ENCODE measurements at places on chromosomes 16 and 17.

- no peak for DNase-seq
These were observed 46.6 kb upstream of the TEX2 start for GRCh38 chr17:64309710-64310109.

DNA sequence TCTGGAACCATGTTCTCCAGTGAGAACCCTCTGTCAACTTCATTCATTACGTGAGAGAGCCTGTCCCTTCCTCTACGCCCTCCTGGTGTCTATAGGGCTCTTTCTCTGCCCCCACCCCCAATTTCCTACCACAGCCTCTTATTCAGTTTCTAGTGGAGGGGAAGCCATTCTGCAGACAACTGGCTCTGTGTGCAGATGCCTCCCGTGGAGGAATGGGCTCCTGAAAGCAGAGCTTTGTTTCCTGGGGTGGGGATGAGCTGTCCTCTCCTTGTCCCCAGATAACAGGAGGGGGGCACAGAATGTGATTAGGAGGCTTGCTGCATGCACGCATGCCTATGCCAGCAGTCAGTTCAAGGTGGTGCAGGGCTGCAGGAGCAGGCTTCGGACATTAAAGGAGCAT lies 31.6 kb downstream of the MMP15 start:
- DNase-seq: no peak

- DNase-seq: no peak
These were observed 37.2 kb upstream of the NGFR start for GRCh38 chr17:49457564-49458535.

- no peak for DNase-seq
These were observed 366.6 kb downstream of the HS3ST4 start for GRCh38 chr16:26058326-26058725.

GRCh38 chr17:45284176-45285140 lies 22.6 kb upstream of the SPATA32 start:
- peak; percentile 15 for DNase-seq

GRCh38 chr17:65848751-65849150 lies 287.3 kb upstream of the AXIN2 start:
- DNase-seq: no peak

GRCh38 chr16:997440-998051 lies 16.0 kb downstream of the SOX8 start:
- DNase-seq: peak; percentile 48

DNA sequence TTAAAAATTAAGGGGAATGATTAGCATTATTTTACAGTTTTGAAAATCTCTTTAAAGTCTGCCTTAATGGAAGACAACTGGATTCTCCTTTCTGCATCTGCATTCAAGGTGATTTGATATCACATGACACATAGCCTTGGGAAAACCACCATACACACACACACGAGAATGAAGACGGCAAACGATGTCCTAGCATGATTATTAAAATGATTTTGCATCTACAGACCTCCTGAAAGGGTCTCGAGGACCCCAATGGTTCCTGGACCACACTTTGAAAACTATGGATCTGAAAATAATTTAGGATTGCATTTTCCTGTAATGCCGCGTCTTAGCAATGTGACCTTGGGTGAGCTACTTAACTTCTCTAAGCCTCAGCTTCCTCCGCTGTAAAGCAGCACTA lies 11.8 kb upstream of the CHST4 start:
- no peak for DNase-seq

DNA sequence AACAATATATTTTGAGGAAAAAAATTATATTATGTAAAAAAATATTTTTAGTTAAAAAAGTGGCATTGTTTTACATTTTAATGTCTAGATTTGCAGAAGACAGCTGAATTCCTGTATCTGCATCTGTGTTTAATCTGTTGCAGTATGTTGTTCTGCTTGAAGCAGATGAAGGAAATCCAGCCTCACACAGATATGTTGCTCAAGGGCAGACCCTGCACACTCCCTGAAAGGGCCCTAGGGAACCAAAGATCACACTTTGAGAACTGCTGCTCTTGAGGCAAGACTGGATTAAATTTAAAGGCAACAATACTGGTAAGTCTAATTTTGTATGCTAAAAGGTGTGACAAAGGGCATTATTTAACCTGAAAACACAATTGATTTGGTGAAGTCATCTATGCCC lies 16.4 kb upstream of the SLC6A4 start:
- no peak for DNase-seq

DNA sequence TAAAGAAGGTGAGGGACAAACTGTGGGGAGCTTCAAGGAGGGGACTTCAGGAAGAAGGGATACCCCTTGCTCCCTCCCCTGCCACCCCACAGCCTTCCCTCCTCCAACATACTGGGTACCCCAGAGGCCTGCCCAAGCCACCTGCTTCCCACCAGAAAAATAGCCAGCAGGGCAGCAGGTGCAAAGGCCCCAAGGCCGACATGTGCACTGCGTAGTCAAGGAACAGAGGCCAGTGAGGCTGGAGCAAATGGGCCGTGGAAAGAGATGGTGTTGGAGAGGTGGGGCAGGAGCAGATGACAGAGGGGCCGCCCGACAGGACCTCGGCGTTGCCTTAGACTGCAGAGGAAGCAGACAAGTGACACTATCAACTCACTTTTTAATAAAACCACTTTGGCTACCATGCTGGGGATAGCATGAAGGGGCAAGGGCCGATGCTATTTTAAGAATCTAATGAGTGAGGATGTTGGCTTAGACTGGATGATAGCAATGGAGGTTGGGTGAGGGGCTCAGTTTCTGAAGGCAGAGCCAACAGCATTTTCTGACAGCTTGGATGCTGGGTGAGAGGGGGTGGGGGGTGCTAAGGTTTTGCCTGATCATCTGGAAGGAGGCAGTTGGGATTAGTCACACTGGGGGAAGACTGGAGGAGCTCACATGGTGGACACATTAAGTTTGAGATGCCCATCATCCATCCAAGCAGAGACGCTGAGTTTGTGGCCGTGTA lies 72.8 kb upstream of the TOB1 start:
- DNase-seq: no peak

GRCh38 chr17:437545-437944 lies 84.9 kb upstream of the RPH3AL start:
- DNase-seq: no peak

GRCh38 chr16:17591655-17592405 lies 121.1 kb upstream of the XYLT1 start:
- no peak for DNase-seq

DNA sequence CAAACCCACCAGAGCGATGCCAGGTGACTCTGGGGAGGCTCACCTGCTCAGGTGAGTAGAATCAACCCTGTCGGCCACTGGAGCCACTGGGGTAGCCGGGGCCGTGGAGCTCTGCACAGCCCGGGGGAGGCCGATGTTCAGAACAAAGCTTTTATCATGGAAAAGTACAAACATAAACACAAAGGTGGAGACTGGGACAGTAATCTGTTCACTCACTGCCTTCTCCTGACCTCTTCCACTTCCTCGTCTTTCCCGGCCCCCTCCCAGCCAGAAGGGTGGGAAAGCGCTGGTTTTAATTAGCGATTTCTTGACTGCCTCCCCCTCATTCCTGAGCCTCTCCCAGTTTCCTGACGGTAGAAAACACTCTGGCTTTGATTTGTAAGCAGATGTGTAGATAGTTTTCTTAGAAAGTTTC lies 9.8 kb upstream of the TEX19 start:
- DNase-seq: no peak

- DNase-seq: no peak
These were observed 216.4 kb upstream of the DYNLRB2 start for GRCh38 chr16:80324371-80324770.

GRCh38 chr16:21523411-21524067 lies 75.8 kb upstream of the METTL9 start:
- DNase-seq: no peak

DNA sequence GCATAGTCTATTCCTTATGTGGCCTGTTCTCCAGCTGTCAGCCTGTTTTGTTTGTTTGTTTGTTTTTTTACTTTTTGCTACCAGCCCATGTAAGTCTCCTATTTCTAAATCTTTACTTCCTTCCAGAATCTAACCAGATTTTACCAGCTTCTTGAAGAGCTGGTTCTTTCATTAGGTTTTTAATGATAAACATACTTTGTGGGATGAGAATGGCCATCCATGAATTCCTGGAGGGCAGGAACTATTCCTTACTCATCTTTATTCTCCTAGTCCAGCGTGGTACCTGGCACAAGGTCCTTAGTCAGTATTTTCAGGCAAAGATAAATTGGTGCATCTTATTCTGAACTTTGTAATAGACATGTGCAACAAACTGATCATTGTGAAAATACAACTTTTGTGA lies 17.3 kb downstream of the RSPRY1 start:
- DNase-seq: no peak

DNA sequence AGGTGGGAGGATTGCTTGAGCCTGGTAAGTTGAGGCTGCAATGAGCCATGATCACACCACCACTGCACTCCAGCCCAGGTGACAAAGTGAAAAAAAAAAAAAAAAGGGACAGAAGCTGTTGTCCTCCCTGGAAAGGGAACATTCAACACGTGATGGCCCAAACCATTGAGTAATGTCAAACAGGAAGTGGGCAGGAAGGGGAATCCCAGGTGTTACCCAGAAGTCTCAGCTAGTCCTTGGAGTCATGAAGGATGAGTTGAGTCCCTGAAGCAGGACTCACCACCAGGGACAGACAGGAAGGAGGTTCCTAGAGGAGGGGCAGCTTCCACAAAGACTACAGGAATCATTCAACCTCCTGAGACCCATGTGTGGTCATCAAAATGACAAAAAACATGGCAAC lies 19.8 kb upstream of the CMIP start:
- no peak for DNase-seq

DNA sequence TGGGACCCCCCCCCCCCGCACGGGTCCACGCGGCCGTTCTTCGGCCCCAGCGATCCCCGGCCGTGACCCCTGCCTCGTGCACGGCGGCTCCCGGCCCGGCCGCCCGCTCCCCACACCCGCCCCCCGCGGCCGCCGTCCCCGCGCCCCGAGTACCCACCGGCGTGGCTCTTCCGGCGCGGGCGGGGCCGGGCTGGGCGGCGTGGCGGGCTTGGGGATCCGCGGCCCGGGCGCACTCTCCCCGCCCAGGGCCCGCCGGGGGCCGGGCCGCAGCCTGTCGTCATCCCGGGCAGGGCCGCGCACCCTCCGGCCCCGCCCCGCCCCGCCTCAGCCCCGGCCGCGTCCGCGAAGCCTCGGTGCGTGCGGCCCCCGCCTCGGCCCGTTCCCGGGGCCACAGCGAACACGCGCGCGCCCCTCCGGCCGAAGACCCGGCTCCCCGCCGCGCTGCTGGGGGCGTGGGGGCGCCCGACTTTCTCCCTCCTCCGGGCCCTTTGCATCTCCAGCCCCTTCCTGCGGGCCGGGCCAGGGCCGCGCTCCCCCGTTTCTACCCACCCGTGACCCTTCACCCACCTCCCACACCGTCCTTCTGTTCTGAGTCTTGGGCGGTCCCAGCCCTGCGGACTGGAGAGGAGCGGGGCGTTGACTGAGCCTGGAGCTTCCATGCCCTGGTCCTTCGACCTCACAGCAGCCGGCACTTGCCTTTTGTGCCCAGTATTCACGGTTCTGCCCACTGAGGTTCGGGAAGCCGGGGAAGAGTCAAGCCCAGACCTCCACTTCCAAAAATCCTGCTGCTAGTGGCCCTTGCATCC lies 840 bp downstream of the MYO1C start:
- DNase-seq: no peak

DNA sequence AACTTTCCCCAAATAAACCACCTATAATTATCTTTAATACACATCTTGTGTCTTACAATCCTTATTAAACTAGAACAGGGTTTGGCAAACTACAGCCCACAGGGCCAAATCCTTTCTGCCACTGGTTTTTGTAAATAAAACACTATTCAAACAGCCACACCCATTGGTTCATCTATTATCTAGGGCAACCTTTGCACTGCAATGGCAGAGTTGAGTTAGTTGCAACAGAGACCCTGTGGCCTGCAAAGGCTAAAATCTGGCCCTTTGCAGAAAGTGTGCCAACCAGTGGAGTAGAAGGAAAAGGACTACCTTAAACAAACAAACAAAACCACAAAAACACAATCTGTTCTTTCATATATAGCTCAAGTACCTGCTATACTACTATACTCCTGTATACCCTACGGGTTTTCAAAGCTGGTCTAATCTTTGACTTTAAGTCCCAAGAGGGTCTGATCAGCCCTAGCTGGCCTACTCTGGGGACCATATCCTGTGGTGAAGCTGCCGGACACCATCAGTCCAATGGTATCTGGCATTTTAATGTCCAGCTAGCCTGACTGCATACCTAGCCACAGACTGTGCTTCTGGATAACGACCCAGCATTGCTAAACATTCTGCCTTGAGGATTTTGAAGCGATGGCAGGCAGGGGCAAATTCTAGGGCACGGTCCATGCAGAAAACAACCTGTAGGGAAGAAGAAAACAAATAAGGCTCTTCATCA lies 23.3 kb downstream of the CNP start:
- no peak for DNase-seq

DNA sequence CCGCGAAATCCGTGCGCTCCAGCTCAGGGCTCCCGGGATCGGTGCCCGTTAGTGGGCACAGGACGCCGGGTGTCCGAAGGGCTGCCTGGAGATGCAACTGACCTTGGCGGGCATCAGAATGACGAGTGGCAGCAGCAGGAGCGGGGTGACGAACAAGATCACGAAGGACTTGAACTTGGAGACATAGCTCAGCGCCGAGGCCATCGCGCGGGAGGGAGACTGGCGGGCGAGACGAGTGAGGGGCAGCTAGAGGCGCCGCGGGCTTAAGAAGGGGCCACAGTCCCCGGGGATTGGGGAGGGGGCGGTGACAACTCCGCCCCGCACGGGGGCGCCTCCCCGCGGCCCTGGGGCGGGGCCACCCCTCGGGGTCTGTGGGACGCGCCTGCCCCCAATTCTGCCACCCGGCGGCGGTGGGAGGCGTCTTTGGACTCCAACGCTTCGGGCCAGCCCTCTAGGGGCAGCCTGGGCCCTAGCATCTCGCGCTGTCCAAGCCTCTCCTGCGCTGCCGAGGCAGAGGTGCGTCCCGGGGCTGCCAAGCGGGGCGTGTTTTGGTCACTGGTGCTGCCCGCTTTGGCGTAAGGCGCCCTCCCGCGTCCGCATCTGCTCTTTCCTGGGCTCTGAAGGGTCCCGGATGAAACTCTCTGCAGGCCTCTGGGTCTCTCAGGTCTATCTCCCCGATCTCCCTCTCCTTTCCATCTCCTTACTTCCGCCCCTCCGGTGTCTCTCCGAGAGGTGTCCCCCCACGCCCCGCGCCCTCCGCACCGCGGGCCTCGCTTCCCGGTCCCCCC lies at the start of gene SLC13A5:
Gene SLC13A5 (minus strand): TSS at position 240 of the 788 bp plus-strand sequence. CDS start 36 bp downstream, at position 204.
- no peak for DNase-seq

DNA sequence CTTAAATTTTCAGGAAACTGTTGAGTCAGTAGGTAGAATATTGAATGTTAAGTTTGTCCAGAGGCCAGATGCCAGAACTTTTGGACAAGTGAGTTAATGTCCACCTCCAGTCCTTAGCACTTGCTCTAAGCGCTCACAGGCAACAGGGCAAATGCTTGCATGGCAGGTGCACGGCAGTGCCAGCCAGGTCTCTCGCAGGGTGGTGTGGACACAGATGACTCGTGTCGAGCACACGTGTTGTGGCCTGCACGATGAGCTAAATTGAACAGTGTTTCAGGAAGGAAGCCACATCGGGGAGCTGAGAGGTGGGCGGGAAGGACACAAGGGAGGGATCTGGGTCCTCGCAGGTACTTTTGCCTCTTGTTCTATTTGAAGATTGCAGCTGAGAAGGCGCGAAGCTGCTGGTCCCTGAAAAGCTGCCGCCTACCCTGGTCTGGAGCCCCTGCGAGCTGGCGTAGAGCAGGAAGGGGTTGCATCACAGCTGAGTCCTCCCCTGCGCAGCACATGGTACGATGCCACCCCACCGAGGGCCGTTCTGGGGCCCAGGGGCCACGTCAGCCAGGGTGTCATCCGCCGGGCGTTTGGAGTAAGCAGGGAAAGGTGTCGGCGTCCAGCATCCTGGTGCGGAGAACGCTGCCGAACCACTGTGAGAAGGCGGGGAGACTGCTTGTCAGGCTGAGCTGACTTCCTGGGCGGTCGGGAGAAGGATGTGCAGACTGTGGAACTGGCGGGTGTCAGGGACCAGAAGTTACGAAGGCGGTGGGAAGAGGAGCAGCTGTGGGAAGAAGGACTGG lies 6.3 kb downstream of the RAB40C start:
- DNase-seq: no peak

Measured in stimulated activated CD8-positive, alpha-beta memory T cell treated with anti-CD3 and anti-CD28 coated beads, Interleukin-12 subunit alpha, Interleukin-12 subunit beta, amount 100 ng/mL, for 1 hour (primary cell).